CD4-positive, alpha-beta T cell treated with Interleukin-21 for 1 hour (primary cell): ENCODE measurements at places on chromosomes 16 and 17.
A peak's percentile ranks its signal among the peaks of the same experiment; 100 is the strongest.

GRCh38 chr17:73521376-73521775, 122.9 kb downstream of the SDK2 start:
- DNase-seq: no peak

- no peak for DNase-seq
These were observed 37.1 kb downstream of the AMFR start for GRCh38 chr16:56388209-56388608.

GRCh38 chr17:74387365-74388218, 20.3 kb downstream of the GPR142 start:
- no peak for DNase-seq

DNA sequence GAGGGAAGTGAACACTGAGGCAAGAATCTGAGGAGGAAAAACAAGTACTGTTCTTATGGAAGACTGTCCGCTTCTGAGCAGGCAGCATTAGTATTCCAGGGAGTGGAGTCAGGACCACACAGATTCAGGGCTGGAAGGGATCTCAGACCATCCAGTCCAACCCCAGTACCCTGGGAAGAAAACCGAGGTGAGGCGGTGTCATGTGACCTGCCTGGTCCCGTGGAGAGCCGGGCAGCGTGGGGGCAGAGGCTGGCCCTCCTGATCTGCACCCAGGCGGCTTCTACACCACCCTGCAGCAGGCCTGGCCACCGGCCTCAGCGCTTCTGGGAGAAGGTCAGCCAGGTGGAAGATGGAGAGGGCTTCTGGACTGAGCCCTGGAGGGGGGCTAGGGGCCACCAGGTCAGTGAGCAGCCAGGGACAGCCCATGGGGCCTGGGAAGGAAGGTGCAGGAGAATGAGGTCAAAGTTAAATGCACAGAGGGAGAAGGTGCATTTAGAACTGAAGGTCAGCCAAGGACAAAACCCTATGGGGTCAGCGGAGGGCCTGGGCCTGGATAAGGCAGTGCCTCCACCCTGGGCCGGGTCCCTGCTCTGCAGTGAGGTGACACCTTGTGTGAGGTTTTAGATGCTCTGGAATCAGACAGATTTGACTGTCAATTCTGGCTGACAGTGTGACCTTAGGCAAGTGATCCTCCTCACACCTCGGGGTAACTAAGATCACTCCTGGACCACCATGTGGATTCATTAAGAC, 45.9 kb downstream of the VAC14 start:
- DNase-seq: no peak

DNA sequence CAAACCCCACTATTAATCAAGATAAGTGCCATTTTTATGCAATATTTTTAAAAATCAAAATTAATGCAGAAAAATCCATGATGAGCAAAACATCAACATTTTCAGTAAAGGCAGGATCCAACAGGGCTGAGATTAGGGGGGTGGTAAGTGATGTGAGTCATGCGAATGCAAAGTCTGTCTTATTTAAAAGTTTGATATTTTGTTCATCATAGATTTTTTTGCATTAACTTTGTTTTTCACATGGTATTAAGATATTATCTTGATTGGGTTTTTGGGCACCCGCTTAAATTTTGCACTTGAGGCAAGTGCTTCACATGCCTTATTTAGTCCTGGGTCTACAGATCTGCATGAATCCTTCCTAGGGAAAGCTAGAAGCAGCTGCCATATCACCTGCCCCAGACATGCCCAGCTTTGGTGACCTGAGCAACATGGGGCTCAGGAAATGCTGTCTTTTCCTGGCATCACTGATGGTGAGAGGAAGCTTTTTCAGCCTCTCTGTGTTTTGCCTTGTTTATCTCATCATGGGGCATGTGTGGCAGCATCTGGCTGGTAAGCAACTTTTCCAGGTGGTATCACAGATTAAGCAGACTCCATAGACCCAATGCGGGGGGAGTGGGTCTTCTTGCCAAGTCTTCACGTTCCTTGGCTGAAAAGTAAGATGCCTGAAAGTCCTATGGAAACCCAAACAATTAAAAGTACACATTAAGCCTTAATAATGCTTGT, 57.6 kb upstream of the NFAT5 start:
- DNase-seq: no peak

DNA sequence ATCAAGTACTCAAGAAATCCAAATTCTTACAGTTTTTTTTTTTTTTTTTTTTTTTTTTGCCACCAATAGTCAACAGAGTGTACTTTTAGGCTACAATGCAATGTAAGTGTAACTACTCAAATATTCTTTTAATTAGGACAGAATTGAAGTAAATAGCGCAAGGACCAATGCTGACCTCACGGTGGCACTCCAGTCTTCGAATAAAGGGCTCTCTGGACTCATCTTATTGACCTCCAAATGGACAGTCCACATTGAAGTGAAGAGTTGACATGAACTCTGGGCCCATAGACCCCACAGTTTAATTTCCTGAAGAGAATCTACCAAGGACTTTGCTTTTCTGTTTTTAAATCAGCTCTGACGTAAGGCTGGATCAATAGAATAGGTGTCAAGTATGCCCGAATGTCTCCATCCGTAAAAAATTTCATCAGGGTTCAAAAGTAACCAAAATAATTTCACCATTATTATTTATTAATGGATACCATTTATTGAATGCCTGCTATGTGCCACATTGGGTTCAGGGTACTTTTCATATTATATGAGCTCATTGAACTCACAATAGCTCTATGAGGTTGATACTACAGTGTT, 7.3 kb upstream of the DDX52 start:
- no peak for DNase-seq

- no peak for DNase-seq
These were observed 97.1 kb upstream of the SALL1 start for GRCh38 chr16:51248217-51248616.

DNA sequence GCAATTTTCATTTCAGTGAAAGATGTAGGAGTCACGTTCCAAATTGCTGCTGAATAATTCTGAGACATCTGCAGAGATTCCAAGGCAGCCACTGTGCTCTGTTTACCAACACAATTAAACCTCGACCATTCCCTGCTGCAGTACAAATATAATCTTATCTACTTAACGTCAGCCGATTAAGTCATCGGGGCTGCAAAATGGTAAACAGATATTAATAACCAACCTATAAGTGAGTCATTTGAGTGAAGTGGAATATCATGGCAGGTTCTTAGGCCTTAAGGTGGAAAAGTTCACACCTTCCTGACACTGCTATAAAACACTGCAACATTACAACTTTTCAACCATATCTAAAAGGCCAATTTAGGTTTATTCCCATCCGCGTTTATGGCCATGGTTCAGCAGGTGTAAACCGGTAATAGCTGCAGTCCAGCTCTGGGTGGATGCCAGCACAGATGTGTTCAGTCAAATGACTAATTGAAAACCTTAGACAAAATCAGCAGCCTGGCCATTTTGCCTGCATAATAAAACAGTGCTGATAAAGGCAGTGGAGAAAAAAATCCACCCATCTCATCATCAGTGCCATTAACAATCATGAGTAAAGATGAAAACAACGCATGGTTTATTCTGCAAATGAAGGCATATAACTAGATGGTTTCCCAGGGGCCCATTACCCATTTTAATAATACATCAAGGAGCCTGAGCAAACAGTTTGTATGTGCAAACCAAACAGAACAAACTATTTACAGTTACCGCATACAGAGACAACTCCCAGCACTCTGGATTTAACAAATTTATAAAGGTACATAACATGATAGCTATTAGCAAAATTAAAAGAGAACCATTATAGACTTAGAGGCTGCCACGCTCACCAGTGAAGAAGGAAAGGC, 202.9 kb upstream of the IRX3 start:
- no peak for DNase-seq

- no peak for DNase-seq
These were observed 1469.8 kb downstream of the CDH11 start for GRCh38 chr16:63652091-63652490.

DNA sequence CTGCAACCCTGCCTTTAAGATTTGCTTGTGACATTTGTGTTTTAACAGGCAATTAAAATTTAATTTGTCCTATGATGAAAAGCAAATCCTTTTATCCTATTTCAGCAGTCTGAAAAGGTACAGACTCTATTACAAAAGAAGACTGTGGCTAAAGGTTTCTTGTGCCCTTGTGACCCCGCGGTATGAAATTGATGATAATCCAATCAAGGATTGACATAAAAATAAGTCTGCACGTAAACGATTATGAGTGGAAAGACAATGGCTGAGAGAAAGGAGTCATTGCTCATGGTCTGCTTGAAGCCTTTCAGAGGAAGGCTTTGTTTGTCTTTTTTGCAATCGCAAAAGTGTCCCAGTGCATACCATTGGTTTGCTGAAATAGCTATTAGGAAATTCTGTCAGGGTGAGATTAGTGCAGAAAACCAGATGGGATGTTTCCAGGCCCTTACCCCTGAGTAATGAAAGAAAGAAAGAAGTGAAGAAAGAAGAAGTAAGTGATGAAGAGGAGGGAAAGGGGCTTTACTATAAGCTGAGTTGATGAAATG, 867.8 kb upstream of the CDH8 start:
- DNase-seq: no peak

DNA sequence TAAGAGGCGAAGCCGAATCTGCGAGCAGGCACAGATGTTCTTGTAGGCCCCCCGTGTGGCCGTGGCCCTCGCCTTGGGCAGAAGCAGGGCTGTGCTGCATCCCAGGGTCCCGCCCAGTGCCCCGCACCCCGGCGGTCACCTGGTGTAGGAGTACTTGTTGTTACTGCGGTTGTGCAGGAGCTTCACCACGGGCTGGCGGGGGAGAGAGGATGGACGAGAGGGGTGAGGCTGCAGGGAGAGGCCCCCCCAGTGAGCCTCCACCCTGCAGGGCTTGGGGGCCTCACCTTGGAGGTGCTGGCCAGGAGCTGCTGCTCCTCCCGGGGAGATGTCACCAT, 11.4 kb downstream of the ASPHD1 start:
- no peak for DNase-seq

DNA sequence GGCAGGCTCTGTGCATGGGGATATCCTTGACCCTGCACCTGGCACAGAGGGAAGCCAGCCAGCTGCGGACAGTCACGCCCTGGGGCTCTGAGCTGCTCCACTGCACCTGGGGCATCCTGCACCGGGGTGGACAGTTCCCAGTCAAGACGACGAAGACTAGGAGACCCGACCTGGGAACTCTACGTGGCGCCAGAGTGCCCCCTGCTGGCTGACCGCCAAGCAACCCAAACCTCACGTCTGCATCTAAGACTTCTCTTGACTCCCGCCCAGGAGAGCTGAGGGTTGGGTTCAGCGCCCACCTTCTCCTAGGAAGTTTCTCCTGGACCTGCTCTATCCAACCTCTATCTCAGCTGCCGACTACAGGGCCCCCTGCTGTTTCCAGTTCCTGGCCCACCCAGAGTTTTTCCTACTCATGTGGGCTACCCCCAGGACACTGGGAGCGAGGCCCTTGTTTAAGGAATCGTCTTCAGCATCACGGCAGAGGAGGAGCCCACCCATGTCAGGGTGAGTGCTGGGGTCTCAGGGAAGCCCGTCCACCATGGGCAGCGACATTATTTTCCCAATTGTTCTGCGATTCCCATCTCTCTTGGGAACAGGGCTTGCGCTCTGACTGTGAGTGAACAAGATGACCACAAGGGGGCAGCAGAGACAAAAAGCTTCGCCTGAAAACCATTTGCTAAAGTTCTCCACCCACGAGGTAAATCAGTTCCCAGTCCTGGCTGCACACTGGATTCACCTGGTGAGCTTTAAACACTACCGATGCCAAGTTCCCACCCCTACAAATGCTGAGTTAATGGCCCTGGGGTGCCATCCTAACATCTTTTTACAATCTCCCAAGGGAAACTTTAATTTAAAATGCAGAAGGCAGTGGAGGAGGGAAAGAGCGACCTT, 29.3 kb downstream of the TLE7 start:
- peak; percentile 61 for DNase-seq

DNA sequence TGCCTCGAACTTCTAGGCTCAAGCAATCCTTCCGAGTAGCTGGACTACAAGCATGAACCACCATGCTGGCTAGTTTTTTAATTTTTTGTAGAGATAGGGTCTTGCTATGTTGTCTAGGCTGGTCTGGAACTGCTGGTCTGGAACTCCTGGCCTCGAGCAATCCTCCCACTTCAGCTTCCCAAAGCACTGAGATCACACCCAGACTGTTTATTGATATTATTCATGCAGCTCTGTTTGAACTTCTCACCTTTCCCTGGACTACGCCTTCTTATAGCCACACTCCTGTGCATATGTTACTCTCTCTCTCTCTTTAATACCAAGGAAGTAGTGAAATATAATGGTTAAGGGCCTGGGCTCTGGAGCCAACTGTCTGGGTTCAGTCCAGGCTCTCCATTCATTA, 4.6 kb downstream of the COG7 start:
- no peak for DNase-seq

DNA sequence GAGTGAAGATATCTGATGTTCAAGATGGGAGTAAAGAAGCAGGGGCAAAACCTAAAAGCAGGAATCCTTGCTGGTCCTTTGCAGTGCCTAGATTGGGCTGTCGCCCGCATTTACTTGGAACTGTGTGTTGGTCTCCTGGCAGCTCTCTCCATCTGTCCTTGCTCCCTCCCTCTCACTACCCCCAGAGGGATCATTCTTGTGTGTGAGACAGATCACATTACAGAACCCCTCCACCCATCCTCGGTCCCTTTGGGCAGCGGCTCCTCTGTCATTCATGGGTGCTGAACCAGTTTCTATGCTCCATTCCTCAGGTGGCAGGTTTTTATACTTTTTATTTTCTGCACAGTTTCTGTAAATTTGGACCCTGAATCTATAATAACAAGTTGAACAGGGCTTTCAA, 99.4 kb upstream of the MYOCD start:
- DNase-seq: no peak

DNA sequence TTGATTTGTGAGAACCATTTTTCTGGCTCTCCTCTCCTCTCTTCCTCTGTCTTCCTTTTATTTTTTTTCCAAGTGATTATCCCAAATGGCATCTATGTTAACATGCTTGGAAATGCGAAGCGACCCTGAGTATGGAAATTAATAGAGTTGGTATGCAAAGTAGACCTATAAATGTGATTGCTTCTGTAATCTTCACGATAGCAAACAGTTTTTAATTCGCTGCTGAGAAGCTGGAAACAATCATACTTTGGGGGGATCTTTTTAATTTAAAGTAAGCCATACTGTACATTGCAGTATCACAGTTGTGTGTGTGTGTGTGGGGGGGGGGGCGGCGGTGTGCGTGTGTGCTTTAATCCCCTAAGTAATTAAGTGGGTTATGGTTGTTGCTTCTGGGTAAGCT, 233.3 kb downstream of the CDH13 start:
- no peak for DNase-seq

- DNase-seq: no peak
These were observed 56.5 kb upstream of the CLEC18A start for GRCh38 chr16:69894676-69895075.

- DNase-seq: no peak
These were observed 56.3 kb upstream of the CDH11 start for GRCh38 chr16:65178151-65178550.
